ENCODE measurements at places on chromosomes 12 and 14. TPM values are rescaled to one million over a fixed set of nuclear protein-coding genes. Genes with fewer than 3 reads are reported as not detected.

DNA sequence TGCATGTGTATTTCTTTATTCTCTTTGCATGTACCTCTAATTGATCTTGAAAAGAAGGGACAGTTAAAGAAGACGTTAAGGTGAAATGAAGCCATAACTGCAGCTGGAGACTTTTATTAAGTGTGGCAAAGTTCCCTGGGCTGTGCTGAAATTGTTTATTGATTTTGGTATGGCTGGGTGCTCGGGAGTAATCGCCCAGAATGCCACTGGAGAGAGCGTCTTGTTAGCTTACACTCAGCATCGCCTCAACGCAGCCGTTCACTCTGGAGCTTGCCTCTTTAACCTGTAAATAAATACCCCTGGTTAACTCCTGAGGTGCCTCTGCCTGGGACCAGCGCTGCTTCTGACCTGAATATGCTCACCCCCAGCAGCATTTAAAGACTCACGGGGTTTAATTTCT, 98.6 kb downstream of the GPATCH2L start:
- no peaks in the 10 kb centered on the region for H3K27me3 ChIP-seq
- H3K4me1 ChIP-seq, result no peaks in the 10 kb centered on the region
- no peak overlapping the region for H3K4me3 ChIP-seq
- H3K27ac ChIP-seq, result no peak overlapping the region

PCED1B gene
- total RNA-seq, result not detected

KITLG gene
- total RNA-seq, result 10.5 TPM

- no peaks in the 10 kb centered on the region for H3K36me3 ChIP-seq
- no peaks in the 10 kb centered on the region for H3K27me3 ChIP-seq
- no peak overlapping the region for H3K27ac ChIP-seq
- H3K4me3 ChIP-seq, result no peak overlapping the region
Measured at GRCh38 chr12:77204083-77204482, 138.7 kb upstream of the E2F7 start.

DNA sequence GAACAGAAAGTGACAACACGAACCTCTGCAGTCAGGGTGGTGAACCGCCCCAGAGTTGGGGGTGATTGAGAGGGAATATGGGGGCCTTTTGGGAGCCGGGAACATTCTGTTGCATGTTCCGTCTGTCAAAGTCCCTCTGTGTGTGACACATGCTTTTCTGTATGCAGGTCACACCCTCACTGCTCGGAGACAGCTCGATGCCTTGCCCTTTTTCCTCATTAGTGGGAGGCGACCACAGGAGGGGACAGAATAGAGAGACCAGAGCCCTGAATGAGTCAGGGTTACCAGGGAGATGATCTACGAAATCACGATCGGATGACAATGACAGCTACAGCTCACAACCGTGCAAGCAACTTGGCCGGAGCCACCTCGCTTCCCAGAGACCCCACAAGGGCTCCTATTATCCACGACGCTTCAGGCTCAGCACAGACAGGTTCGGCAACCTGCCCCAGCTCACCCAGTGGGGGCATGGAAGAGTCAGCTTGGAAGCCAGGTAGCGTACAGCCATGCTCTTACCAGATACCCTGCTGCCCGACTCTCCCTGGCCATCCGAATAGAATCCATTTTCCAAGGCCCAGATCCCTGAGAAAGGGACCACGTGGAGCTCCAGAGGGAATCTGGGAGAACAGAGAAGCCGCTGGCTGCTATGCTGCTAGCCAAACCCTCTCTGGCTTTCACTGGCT, 38.8 kb downstream of the TESC start:
- no peaks in the 10 kb centered on the region for H3K36me3 ChIP-seq
- peaks cover 5% of the 10 kb centered on the region for H3K4me1 ChIP-seq
- no peak overlapping the region for H3K4me3 ChIP-seq

SSPN gene
- total RNA-seq, result 3.9 TPM

DNA sequence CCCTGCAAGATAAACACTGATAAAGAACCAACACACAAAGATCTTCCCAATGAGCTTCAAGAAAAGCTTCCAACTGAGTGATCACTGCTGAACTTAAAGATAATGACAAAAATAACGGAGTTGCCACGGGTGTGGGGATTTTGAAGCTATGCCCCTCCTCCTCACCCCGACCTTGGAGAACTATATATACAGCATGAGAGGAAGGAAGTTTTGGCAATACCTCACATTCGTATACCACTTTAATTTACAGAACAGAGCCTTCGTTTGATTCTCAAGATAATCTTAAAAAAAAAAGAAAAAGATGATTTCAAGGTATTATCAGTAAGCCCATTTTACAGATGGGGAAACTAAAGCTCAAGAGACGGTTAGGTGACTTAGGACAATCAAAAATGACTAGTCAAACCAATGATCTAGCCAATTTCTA, 715 bp downstream of the NEK9 start:
- no peak for DNase-seq
- peak overlapping the region; percentile 82 for H3K4me3 ChIP-seq
- no peaks in the 10 kb centered on the region for H3K27me3 ChIP-seq
- H3K36me3 ChIP-seq, result peaks cover 3% of the 10 kb centered on the region

DNA sequence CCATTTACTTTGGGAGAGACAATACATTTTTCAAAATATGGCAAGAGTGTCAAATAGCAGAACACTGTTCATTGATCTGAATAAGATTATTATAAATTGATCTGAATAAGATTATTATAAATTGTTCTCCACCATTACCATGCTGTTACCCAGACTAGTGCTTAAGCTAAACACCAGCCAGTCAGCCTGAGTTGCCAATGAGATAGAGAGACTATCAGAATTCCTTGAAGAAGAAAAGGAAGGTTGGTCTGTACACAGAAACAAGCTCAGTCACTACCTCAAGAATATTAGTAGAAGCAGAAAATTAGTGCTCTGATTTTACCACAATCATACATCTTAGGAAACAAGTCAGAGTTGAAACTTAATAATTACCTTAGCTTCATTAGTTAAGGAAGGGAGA, 469.8 kb downstream of the FOXG1 start:
- H3K36me3 ChIP-seq, result no peaks in the 10 kb centered on the region
- H3K27ac ChIP-seq, result no peak overlapping the region
- DNase-seq, result no peak
- no peak overlapping the region for H3K4me3 ChIP-seq
- H3K4me1 ChIP-seq, result no peaks in the 10 kb centered on the region

- DNase-seq, result no peak
- no peak overlapping the region for H3K4me3 ChIP-seq
- H3K4me1 ChIP-seq, result no peaks in the 10 kb centered on the region
- no peak overlapping the region for H3K27ac ChIP-seq
Measured at GRCh38 chr14:54207476-54208462, 189.0 kb upstream of the CDKN3 start.

GRCh38 chr12:40733871-40734270, 41.6 kb downstream of the CNTN1 start:
- H3K36me3 ChIP-seq, result no peaks in the 10 kb centered on the region
- no peak for DNase-seq
- H3K27ac ChIP-seq, result no peak overlapping the region
- H3K4me1 ChIP-seq, result no peaks in the 10 kb centered on the region
- H3K27me3 ChIP-seq, result no peaks in the 10 kb centered on the region
- no peak overlapping the region for H3K4me3 ChIP-seq

GRCh38 chr12:57604992-57605810, 577 bp downstream of the DTX3 start:
- peak overlapping the region; percentile 88 for H3K27ac ChIP-seq
- H3K36me3 ChIP-seq, result peaks cover 21% of the 10 kb centered on the region
- H3K4me1 ChIP-seq, result no peaks in the 10 kb centered on the region
- DNase-seq, result no peak
- H3K27me3 ChIP-seq, result no peaks in the 10 kb centered on the region

GLI1 gene
- total RNA-seq, result 0.67 TPM

PYGL gene
- total RNA-seq, result 1.8 TPM

Measured in Peyer's patch (tissue), 4 donors.